EH (cell line): ENCODE measurements at places on chromosomes 4 and X.

DNA sequence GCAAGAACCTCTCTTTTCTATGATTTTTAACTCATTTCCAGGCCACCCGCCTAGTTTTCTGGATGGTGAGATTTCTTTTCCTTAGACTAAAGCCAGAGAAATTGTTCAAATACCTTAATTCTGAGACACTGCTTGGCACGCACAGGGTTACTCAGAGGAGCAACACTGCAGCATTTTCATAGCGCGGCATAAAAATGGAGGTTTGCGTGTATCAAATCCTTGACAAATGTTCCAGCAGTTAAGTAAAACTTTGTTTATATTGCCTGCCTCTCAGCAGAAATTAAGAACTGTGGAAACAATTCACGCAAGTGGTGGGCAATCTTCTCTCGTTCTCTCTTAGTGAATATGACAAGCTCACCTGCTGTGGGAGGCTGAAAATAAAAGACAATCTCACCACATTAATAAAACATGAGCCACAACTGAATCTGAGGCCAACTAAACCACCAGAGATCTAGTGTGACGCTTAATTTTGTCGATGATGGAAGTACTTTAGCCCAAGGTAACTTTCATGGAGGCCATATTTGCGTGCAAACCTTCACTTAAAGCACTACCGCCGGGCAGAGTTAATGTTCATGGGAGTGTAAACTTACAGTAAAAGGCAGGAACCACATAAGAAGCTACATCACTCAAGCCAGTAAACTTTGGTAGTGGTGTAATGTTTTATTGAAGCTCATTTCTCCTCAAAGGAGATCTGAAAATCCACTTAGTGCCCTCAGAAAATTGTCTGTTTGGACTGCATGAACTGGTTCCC, 894.8 kb upstream of the EPHA5 start:
- peak; percentile 99 for DNase-seq

DNA sequence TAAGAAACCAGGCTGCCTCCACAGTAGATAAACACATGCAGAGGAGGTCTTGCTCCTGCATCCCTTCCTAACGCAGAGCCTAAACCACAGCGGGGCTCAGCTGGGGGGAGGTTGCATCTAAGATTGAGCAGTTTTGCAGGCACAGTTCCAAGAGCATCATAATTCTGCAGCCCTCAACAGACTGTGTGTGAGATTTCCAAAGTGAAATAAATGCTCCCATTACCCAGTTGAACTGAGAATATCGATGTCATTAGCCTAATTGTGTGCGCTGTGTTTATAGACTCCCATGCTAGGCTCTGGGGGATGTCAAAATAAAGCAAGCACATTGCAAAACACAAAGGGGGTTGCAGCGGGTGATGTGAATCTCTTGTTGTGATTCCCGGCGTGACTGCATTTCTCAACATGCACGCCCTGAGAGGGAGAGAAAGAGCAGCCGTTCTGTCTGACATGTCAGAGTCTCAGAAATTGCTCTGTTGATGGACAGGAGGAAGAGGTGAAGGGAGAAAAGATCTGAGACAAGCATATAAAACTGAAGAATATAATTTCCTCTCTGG, 150.0 kb upstream of the PSAPL1 start:
- no peak for DNase-seq

GRCh38 chr4:22504922-22505321, 10.9 kb downstream of the ADGRA3 start:
- peak; percentile 27 for DNase-seq

- DNase-seq = no peak
Measured at GRCh38 chrX:69029771-69030170, 135.5 kb downstream of the PJA1 start.

DNA sequence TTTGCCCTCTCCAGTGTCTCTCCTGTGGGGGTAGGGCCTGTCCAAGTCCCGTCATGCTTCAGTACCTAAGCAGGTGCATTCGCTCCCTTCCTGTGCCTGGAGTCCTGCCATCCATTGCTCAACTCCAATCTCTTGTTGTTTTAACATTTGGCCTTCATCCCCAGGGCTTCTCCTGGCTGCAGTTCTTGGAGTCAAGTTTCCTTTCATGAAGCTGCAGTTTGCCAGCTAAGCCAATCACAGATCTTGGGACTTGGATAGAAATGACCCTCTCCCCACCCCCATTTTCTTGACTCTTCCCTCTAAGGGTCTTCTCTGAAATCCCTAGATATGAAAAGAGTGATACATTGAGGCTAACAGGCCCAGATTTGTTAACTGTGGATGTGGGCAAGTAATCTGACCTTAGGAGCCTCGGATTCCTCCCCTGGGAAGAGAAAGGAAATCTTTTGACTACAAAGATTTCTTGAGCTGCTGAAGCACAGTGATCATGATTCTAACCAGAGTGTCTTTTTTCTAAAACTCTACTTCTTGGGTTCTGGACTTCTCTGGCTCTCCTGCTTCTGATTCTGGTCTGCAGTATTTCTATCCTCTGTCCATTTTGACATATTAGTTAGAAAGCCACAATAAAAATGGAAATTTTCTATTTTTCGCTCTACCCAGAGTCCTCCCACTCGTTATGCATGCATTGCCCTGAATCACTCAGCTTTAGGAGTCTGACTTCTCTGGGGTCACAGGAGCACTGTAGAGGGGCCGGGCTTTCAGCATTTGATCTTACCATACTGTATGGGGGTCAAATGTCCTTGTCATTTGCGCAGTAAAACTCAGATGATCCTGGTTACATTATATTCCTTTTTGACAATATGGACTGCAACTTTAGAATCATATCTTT, 61.0 kb downstream of the CHRNA9 start:
- DNase-seq = no peak

DNA sequence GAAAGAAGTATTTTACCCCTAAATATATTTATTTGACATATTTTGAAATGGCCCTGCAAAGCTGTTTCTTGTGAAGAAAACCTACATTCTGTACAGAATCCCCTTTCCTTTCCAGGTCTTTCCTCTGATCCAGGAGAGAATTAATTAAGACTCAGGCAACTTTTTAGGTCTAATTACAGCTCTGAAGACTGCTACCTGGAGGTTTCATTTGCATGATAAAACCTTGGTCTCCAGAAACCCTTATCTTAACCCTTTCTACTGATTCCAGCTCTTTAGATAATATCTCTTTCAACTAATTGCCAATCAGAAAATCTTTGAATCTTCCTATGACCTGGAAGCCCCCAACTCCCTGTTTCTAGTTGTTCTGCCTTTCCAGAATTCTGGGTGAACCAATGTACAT, 224.0 kb downstream of the FAM47A start:
- DNase-seq = no peak

- peak; percentile 77 for DNase-seq
Measured at GRCh38 chrX:45621376-45622041, 420.8 kb upstream of the DIPK2B start.

DNA sequence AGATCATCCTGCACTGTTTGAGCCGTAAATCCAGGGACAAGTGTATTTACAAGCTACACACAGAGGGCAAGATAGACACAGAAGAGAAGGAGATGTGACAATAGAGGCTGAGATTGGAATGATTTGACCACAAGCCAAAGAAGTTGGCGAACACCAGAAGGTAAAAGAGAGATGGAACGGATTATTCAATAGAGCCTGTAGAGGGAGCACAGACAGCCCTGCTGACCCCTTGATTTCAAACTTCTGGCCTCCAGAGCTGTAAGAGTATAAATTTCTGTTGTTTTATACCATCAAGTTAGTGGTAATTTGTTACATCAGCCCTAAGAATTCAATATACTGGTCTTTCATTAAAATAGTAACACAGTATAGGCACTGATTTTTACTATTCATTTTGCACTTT, 447.8 kb downstream of the FAT4 start:
- DNase-seq = peak; percentile 1

- no peak for DNase-seq
Measured at GRCh38 chr4:8395504-8396296, 44.8 kb downstream of the ACOX3 start.

DNA sequence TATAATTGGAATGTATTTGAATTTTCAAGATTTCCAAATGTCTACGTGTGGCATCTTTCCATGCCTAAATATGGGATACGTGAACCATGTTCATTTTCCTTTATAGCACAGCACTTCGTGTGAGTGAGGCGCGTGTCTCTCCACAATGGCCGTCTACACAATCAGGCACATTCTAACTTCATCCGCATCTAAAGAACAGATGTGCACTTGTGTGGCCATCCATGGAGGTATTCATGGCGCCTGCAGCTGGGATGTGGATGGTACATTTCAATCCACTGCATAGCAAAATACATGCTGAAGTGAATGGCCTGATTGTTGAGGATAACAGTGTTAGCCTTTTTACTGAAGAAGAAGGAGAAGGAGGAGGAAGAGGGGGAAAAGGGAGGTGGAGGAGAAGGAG, 34.5 kb upstream of the TRIM2 start:
- DNase-seq = no peak

DNA sequence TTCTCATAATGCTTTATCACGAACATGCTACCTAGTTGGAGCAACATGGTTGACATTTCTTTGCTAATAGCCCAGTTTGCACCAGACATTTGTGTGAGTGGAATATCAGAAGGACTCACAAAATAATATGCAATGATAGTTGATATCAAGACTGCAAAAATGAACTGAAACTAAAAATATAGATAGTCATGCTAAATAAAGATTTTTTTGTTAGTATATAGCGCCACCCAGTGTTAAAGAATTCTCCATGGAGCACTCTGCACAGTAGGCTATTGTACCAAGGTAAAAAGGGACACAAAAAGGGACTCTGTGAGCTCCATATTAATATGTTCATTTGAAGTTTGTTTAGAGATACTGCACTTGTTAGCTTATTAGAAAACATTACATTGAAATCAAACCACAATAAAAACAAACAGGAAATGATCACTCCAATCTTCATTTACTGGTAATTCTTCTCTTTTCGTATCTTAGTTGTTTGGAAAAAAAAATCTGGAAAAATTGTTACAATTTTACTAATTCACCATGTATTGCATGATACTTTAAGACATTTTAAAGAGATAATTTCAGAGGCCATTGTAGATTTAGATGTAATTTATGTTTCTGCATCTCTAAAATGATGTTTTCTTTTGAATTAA, 1509.6 kb downstream of the ADGRL3 start:
- DNase-seq = no peak

DNA sequence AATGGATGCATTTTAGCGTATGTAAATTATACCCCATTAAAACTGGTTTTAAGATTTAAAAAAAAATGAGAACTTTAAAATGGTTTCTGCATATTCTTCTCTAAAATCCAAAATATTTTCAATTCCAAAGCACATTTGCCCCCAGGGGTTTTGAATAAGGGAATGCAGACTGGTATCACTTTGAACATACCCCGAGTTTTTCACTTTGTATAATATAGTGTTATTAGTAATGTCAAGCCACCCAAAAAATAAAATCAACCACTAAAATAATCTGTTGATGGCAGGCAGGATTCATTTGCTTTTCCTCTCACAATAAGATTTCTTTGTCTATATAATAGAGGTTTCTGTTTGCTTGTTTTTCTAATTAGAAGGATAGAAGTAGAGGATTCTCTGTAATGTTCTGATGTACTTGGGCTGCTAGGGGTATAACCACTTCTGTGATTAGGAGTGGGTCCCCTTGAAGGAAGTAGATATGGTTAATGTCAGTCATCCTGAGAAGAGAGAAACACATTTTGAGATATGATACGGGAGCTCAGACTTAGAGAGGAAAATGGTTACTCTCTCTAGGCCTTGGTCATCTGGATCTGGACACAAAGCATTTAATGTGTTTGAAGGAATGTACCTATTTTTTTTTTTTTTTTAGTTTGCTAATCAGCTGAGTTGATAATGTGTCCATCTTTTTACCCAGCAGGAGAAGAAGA, 9.3 kb upstream of the LIN54 start:
- no peak for DNase-seq

DNA sequence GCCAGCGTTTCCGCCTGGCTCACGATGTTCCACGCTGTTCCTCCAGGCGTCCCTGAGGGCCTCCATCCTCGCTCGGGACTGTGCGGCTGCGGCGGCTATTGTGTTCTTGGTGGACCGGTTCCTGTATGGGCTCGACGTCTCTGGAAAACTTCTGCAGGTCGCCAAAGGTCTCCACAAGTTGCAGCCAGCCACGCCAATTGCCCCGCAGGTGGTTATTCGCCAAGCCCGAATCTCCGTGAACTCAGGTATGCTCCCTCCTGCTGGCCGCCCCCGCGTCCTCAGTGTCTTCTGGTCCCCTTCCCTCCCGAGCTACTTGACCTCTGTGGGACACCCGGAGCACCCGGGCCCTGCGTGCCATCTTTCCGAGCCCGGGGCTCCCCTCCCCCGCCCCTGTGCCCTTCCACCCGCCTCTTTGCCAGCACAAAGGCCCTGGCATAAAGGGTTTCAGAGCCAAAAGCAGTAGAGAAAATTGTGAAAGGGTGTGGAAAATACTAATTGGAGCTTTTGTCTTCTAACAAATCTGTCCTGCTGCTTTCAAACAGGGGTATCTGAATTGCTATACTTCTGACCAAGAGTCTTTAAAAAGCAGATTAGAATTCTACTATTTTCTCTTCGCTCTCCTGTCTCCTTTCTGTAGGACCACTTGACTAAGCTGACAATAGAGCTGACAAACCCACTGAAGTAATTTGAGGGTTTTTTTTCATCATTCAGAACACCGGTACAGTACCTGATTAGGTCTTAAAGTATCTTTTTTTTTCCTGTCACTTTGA, 104.0 kb downstream of the NEUROG2 start:
- DNase-seq = no peak

GRCh38 chrX:132741689-132742088, 216.7 kb downstream of the HS6ST2 start:
- no peak for DNase-seq

DNA sequence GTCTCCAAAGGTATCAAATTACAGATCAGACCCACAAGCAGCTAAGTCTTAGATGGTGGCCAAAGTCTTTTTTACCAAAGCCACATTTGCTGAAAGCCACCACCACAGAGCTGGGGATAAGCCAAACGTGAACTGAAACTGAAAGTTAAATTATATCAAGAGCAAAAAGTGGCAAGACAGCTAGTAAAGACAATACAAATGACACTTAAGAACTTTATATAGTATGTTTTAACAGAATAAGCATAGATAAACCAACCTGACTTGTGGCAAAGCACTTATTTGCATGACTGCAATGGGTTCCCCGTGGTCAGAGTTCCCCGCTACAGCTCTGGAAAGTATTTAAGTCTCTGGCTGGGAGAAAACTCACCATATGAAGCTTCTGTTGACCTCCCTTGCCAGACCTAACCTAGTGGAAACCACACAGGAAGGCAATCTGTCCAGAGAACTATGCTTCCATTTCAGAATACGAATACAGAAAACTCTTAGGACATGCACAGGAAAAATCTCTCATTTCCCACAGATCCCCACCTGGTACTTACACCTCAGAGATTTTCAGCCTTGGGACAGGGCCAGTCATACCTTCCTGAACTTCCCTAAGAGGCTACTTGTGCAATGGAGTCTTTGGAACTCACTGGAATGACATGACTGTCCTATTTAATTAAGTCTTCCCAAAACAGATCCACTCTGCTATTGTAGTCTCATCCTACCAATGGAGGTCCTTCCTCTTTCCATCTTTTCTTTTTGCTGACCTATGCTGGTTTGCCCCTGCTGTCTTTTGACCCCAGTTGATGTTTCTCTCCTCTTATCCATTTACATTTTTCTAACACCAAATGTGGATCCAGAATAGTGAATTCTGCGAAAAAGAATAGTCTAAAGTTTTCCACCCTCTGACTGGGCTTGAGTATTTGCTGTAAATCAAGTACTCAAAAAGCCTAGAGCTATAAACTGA, 225.1 kb downstream of the NR3C2 start:
- DNase-seq = no peak

- DNase-seq = no peak
Measured at GRCh38 chr4:173556398-173557131, 26.5 kb upstream of the HAND2 start.
